ENCODE measurements at places on chromosomes 4 and X. TPM values are rescaled to one million over a fixed set of nuclear protein-coding genes. Genes with fewer than 3 reads are reported as not detected.

The MAGEH1 gene
- total RNA-seq = 23.0 TPM

The SASH3 gene
- 6.6 TPM for total RNA-seq

The PRR32 gene
- not detected for total RNA-seq

The EPGN gene
- 0.33 TPM for total RNA-seq

GRCh38 chr4:94410678-94411206, 41.0 kb upstream of the PDLIM5 start:
- DNase-seq = no peak

GRCh38 chrX:67104982-67105757, 438.7 kb upstream of the AR start:
- DNase-seq = no peak

DNA sequence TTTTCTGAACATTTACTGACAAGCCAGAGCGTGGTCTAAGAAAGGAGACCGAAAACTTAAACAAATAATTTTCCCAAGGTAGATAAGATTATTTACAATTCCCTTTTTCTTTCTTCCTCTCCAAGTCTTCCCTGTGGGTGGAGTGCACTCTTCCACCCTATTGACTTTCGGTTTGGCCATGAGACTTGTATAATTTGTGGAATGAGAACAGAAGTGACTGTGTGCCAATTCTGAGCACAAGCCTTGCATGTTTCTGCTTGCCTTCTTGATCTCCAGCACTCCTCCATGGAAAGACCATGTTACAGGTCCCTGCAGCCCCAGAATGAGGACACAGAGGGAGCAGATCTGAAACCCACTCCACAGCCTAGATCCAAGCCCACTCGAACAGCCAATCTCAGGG, 150.0 kb upstream of the HPGD start:
- DNase-seq = no peak

- no peak for DNase-seq
These were observed 103.0 kb upstream of the KLF3 start for GRCh38 chr4:38560768-38561558.

- DNase-seq = no peak
These were observed 738.2 kb downstream of the ARAP2 start for GRCh38 chr4:35506161-35506560.

- DNase-seq = no peak
These were observed 52.9 kb downstream of the MAP7D2 start for GRCh38 chrX:20063716-20064351.

DNA sequence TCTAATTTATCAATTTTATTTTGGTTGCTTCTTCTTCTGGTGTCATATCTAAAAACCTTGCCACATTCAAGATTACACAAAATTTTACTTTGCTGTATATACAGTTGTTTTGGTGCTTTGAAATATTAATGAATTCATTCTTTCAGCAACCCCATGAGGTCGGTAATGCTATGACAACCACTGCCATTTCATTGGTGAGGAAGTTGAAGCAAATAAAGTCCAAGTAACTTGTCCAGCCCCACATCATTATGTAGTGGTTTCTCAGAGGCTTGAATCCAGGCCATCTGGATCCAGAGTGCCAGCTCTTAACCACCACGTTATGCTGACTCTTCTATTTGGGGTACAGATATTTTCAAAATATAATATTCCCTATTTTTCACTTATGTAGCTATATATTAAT, 42.2 kb downstream of the UGT2A3 start:
- no peak for DNase-seq

DNA sequence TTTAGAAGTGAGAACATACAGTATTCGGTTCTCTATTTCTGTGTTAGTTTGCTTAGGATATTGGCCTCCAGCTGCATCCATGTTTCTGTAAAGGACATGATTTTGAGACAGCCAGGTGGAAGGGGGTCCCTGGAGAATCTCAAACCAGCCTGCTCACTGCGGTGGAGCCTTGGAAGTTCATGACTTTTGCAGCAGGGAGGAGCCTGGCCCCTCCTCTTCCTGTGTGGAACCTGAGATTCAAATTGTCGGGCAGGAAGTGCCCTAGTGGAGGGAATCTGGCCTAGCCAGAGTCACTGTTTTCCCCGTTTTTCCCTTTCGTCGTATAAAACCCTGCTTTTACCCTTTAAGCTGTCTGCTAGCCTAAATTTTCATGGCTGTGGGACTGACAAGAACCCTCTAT, 762.6 kb downstream of the PCDH18 start:
- DNase-seq = no peak

DNA sequence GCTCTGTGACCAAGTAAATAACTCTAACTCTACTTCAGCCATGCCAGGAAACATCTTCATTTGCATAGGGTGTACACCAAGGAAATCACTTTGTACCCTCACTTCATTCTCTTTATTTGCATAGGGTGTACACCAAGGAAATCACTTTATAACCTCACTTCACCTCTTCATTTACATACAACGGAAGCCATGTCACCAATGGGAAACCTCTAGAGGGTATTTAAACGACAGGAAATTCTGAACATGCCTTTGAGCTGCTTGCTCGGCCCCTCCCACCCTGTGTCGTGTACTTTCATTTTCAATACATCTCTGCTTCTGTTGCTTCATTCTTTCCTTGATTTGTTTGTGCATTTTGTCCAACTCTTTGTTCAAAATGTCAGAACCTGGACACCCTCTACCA, 848.1 kb upstream of the FRG1 start:
- DNase-seq = no peak

- no peak for DNase-seq
These were observed 121.2 kb upstream of the STX18 start for GRCh38 chr4:4663028-4663427.

DNA sequence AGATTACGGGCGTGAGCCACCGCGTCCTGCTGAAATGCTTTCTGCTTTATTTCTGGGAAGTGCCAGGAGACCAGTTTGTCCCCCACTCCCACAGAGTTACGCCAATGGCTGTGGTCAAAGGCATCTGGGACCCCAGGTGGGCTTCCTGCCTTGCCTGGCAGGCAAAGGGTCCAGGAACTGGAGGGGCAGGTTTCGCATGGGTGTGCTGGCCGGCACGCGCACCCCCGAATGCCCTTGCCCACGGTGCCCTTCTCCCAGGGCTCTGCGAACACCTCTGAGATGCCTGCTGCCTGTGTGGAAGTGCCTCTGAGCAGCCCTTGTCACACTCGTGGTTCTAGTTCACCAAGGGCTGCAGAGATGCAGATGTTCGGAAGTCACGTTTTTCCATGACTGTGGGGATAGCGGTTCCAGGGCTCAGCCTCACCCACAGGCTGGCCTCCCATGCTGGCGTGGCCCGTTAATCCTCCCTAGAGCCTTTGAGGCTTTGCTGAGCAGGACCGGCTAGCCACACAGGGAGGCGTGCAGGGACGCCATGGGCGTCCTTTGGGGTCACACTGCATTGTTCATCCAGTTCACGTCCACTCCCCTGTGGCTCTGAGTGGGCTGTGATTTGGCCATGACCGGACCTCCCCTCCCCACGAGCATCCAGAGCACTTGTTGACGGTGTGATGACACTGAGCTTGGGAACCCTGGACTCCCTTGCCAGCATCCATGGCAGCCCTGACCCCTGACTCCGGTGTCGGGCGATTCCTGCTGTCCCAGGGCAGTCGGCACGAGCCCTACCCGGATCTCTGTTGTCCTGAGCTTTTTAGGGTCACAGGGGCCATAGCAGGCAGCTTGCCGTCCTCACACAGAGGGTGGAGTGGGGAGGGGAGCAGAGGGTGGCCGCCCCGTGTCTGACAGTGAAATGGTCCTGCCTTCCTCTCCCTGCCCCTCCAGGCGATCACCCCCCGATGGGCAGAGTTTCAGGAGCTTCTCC, 12.7 kb upstream of the ADD1 start:
- peak; percentile 10 for DNase-seq
